ENCODE measurements at places on chromosomes 5 and 9. TPM values are rescaled to one million over a fixed set of nuclear protein-coding genes. Genes with fewer than 3 reads are reported as not detected.

PCDHB14 gene
- polyA plus RNA-seq, result 9.9 TPM

PRRX2 gene
- 2.6 TPM for polyA plus RNA-seq

RNF183 gene
- polyA plus RNA-seq, result 9.5 TPM

LMX1B gene
- 15.1 TPM for polyA plus RNA-seq

WHRN gene
- polyA plus RNA-seq, result 6.9 TPM

CXCL14 gene
- polyA plus RNA-seq, result 29.0 TPM

OR13C2 gene
- 0.14 TPM for polyA plus RNA-seq

TTC16 gene
- 0.13 TPM for polyA plus RNA-seq

RFX3 gene
- polyA plus RNA-seq, result 19.0 TPM

CYLC2 gene
- polyA plus RNA-seq, result not detected

TMEM38B gene
- polyA plus RNA-seq, result 40.1 TPM

ALDH1B1 gene
- 41.2 TPM for polyA plus RNA-seq

WWC1 gene
- 97.0 TPM for polyA plus RNA-seq

CD14 gene
- polyA plus RNA-seq, result 52.7 TPM

CAMK4 gene
- polyA plus RNA-seq, result 3.9 TPM

BASP1 gene
- polyA plus RNA-seq, result 86.3 TPM

NUTM2G gene
- 0.95 TPM for polyA plus RNA-seq

NME5 gene
- polyA plus RNA-seq, result 26.7 TPM

ZNF618 gene
- polyA plus RNA-seq, result 41.7 TPM

PIGO gene
- 28.3 TPM for polyA plus RNA-seq

Measured in left renal pelvis (tissue), 4 donors.